AML-193 (cell line): ENCODE measurements at places on chromosomes 4 and X.

- peak; percentile 8 for DNase-seq
These were observed 63.2 kb downstream of the CD40LG start for GRCh38 chrX:136711147-136711546.

- DNase-seq, result no peak
These were observed 376.8 kb upstream of the ZFP42 start for GRCh38 chr4:187618701-187619281.

GRCh38 chr4:186227221-186227620 lies at the start of gene KLKB1:
TSS of gene KLKB1 (plus strand) at chr4:186227507. CDS start at chr4:186228196, 689 bp downstream.
- DNase-seq, result no peak

DNA sequence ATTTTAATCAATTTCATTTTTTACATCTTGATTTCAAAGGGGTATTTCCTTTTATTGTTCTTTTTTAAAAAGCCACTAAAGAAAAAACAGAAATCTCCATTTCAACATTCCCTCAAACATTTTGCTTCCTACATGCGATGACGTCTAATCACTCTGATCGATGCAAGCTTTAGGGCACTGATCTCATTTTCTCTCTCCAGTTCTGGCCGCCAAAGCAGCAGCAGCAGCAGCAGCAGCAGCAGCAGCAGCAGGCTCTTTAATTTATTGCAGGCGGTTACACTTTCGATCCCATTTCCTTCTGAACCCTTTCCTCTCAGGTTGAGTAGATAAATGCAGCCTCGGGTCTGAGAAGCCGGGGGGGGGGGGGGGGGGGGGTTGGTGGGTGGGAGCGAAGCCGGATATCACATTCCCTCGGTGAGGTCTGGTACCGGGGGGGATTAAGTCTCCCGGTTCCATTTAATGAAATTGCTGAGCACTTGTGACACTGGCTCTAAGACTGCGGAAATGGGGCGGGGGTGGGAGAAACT lies 3.4 kb upstream of the PCDH7 start:
- DNase-seq, result no peak

- no peak for DNase-seq
These were observed 9.3 kb downstream of the ZNF185 start for GRCh38 chrX:152907084-152907651.
